ENCODE measurements at places on chromosomes 6 and 20. TPM values are rescaled to one million over a fixed set of nuclear protein-coding genes. Genes with fewer than 3 reads are reported as not detected.

- H3K4me3 ChIP-seq = no peak overlapping the region
- DNase-seq = no peak
- H3K27me3 ChIP-seq = no peaks in the 10 kb centered on the region
- H3K4me1 ChIP-seq = no peaks in the 10 kb centered on the region
Measured at GRCh38 chr6:10995114-10995707, 48.9 kb downstream of the ELOVL2 start.

GRCh38 chr6:47358440-47359225, 48.9 kb upstream of the TNFRSF21 start:
- no peak for DNase-seq
- H3K27me3 ChIP-seq = no peaks in the 10 kb centered on the region
- no peak overlapping the region for H3K27ac ChIP-seq
- no peak overlapping the region for H3K4me3 ChIP-seq
- H3K36me3 ChIP-seq = no peaks in the 10 kb centered on the region

ZDHHC14 gene
- 10.5 TPM for total RNA-seq

DNA sequence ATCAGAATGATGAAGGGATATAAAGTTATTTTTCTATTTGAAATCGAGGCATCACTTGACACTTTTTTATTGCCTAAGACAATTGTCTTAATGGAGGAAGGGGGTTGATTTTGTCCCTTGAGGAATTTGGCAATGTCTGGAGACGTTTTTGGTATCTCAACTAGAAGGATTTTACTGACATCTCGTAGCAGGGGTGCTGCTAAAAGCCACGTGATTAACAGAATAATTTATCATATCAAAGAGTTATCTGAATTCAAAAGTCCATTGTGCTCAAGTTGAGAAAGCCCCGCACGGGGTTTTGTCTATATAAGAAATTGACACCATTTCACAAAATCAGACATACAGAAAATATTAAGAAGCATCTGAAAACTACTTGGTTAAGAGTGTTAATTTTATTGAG, 1.5 kb upstream of the TAAR6 start:
- H3K4me1 ChIP-seq = no peaks in the 10 kb centered on the region

GRCh38 chr20:24747881-24748595, 201.0 kb upstream of the CST7 start:
- H3K27ac ChIP-seq = no peak overlapping the region
- H3K27me3 ChIP-seq = no peaks in the 10 kb centered on the region
- no peak overlapping the region for H3K4me3 ChIP-seq
- H3K4me1 ChIP-seq = no peaks in the 10 kb centered on the region
- DNase-seq = no peak

PPP1R14C gene
- 16.9 TPM for total RNA-seq

GRCh38 chr6:56393615-56394612, 146.5 kb upstream of the COL21A1 start:
- H3K27me3 ChIP-seq = no peaks in the 10 kb centered on the region
- no peaks in the 10 kb centered on the region for H3K4me1 ChIP-seq
- no peak for DNase-seq
- no peak overlapping the region for H3K4me3 ChIP-seq

IPCEF1 gene
- 3.8 TPM for total RNA-seq

DNA sequence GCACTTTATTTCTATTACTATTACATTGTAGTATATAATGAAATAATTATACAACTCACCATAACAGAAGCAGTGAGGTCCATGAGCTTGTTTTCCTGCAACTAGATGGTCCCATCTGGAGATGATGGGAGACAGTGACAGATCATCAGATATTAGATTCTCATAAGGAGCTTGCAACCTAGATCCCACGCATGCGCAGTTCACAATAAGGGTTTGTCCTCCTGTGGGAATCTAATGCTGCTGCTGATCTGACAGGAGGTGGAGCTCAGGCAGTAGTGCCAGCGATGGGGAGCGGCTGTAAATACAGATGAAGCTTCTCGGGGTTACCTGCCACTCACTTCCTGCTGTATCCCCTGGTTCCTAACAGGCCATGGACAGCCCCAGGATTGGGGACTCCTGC, 139.5 kb upstream of the TCF21 start:
- no peaks in the 10 kb centered on the region for H3K36me3 ChIP-seq
- no peak for DNase-seq
- H3K4me1 ChIP-seq = no peaks in the 10 kb centered on the region
- no peaks in the 10 kb centered on the region for H3K27me3 ChIP-seq

HIVEP2 gene
- 18.9 TPM for total RNA-seq

GRCh38 chr6:24931718-24932691, 3.8 kb downstream of the RIPOR2 start:
- DNase-seq = no peak
- H3K4me1 ChIP-seq = peaks cover 12% of the 10 kb centered on the region
- no peak overlapping the region for H3K27ac ChIP-seq
- peak overlapping the region; percentile 40 for H3K4me3 ChIP-seq
- no peaks in the 10 kb centered on the region for H3K27me3 ChIP-seq

TNXB gene
- 58.1 TPM for total RNA-seq

DNA sequence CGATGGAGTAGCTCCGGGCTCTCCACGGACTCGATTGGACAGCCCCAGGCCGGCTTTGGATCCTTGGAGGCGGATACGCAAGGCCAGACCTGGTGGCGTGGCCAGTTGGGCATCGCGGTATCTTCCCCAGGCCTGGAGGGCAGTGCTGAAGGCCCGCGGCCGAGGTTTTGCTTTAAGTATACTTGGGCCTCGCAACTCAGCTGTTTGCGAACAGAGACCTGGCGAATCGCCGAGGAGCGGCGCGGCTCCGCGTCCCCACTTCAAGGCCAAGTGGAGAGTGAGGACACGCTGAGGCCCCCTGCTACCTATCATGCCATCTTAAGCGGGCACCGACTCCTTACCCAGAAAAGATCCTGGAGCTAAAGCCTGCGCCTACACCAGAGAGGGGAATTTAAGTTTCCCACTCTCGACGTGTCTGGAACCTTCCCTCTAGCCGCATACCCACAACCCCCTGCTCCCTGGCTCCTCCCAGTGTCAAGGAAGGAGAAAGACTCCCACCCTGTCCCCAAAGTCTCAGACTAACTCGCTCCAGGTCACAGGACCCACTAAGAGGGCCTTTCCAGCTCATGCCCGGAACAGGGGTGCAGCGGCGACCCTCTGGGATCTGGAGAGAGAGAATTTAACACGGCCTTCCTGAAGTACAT, 4.1 kb downstream of the LINC00237 start:
- peaks cover 49% of the 10 kb centered on the region for H3K4me1 ChIP-seq
- no peak overlapping the region for H3K27ac ChIP-seq
- H3K27me3 ChIP-seq = peaks cover 20% of the 10 kb centered on the region
- no peak for DNase-seq
- H3K36me3 ChIP-seq = no peaks in the 10 kb centered on the region
- H3K4me3 ChIP-seq = peak overlapping the region; percentile 38

VSTM2L gene
- total RNA-seq = 16.0 TPM

PRSS16 gene
- total RNA-seq = 21.0 TPM

SLC17A9 gene
- total RNA-seq = 16.8 TPM

DNA sequence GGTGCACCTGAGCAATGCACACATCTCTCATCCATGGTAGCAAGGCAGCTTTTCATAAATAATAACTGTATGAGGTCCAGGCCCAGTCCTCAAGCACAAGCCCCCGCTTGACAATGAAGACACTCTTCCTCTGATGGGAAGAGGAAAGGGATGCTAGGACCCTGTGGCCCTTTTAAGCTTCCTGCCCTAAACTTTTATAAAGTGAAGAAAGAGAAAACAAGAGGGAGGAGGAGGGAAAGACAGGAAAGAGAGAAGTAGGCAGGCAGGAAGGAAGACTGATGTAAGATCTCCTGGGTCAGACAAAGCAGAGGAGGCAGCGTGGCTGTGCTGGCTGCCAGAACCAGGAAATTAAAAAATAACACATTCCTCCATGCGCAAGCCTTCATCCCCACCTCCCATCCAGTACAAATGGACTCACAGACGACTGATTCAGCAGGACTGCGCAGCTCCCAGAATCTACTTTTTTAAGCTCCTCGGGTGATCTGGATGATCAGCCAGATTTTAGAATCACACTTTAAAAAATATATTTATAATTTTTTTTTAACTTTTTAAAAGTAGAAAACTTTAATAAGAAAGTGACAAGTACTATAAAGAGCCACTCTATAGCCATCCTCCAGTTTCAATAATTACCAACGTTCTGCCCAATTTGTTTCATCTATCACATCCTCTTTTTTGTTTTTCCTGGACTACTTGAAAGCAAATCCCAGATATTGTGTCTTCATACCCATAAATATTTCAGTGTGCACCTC, 16.5 kb downstream of the TNFAIP3 start:
- no peak overlapping the region for H3K4me3 ChIP-seq
- peaks cover 4% of the 10 kb centered on the region for H3K4me1 ChIP-seq
- H3K27ac ChIP-seq = peak overlapping the region; percentile 25
- no peak for DNase-seq
- no peaks in the 10 kb centered on the region for H3K27me3 ChIP-seq
- peaks cover 36% of the 10 kb centered on the region for H3K36me3 ChIP-seq

GRCh38 chr6:2772840-2773239, 7.6 kb downstream of the WRNIP1 start:
- no peak overlapping the region for H3K27ac ChIP-seq
- peaks cover 27% of the 10 kb centered on the region for H3K4me1 ChIP-seq
- no peaks in the 10 kb centered on the region for H3K27me3 ChIP-seq
- H3K4me3 ChIP-seq = no peak overlapping the region
- peaks cover 41% of the 10 kb centered on the region for H3K36me3 ChIP-seq

LRRC73 gene
- 1.3 TPM for total RNA-seq

STX11 gene
- 88.1 TPM for total RNA-seq

Data from upper lobe of left lung (tissue), 6 donors.